ENCODE measurements at places on chromosomes 2 and 18.

GRCh38 chr2:29353403-29353991, 238.3 kb downstream of the CLIP4 start:
- no peak for DNase-seq

- DNase-seq, result no peak
Observed at GRCh38 chr18:22074282-22075070, 94.9 kb upstream of the GATA6 start.

GRCh38 chr18:70363861-70364260, 75.0 kb downstream of the SOCS6 start:
- no peak for DNase-seq

DNA sequence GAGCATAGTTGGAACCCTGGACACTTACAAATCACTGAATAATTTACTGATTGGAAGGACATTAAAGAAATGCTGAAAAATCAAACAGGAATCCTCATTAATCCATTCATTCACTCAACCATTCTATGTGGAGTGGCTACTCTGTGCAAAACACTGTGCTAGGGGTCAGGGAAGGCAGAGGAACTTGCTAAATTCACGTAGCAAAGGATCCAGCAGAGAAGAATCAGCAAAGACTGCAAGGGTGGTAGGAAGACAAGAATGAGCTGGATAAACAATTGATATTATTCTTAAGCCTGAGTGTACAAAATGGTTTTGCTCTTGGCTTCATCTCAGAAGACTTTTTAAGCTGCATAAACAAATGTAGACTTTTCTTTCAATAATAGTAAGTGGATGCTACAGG, 164.3 kb upstream of the CAVIN2 start:
- DNase-seq, result no peak

DNA sequence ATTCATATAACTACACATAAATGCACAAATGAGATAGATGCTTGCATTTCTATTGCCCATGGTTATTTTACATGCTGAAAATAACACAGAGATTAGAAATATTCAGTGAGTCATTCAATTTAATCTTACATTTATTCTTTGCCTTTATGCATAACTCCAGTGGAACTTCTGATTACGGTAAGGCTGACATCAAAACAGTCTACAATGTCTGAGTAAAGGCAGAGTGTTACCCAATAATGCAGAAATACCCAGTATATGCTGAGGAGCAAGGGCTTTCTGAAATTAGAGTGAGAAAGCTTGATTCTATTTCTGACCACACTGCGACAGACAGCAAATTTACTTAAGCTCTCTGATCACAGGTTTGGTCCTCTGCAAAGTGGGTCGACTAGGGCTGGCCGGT, 9.2 kb downstream of the NMI start:
- no peak for DNase-seq

GRCh38 chr2:111057721-111058120, 63.0 kb upstream of the BCL2L11 start:
- no peak for DNase-seq

GRCh38 chr2:200051611-200051945, 96.2 kb downstream of the MAIP1 start:
- no peak for DNase-seq

DNA sequence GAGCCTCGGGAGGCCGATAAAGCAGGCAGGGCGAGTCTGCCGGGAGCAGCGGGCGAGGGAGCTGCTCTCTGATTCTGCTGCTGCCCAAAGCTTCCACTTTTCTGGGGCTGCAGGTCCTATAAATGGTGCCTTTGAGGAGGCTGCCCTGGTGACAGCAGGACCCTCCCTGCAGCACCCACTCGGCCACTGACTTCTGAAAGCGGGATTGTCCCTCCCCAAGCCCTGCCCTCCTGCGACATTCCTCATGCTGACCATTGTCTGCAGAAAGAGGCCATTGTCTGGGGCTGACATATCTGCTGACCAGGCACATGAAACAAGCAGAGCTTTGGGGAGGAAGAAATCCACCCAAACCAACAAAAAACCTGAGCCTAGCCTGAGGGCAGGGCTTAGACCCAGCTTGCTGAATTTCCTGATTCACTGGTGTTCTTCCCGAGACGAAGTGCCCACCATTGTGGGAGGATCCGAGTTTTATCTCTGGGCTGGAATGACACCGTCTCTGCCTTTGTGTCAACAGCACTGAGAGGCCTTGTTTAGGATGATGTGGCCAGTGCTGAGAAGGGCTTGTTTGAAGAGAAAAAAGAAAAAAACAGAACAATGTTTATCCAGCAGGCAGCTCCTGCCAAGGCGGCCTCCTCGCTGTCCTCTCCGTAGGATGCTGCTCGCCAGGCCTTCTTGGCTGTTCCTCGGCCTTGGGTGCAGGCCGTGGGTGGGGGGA, 129.7 kb downstream of the MYCN start:
- no peak for DNase-seq

- DNase-seq, result no peak
Observed at GRCh38 chr2:120278901-120279300, 26.2 kb downstream of the RALB start.

- no peak for DNase-seq
Observed at GRCh38 chr18:77102259-77103040, 30.1 kb downstream of the MBP start.

GRCh38 chr2:20667151-20667530, 197 bp downstream of the GDF7 start:
- DNase-seq, result no peak

DNA sequence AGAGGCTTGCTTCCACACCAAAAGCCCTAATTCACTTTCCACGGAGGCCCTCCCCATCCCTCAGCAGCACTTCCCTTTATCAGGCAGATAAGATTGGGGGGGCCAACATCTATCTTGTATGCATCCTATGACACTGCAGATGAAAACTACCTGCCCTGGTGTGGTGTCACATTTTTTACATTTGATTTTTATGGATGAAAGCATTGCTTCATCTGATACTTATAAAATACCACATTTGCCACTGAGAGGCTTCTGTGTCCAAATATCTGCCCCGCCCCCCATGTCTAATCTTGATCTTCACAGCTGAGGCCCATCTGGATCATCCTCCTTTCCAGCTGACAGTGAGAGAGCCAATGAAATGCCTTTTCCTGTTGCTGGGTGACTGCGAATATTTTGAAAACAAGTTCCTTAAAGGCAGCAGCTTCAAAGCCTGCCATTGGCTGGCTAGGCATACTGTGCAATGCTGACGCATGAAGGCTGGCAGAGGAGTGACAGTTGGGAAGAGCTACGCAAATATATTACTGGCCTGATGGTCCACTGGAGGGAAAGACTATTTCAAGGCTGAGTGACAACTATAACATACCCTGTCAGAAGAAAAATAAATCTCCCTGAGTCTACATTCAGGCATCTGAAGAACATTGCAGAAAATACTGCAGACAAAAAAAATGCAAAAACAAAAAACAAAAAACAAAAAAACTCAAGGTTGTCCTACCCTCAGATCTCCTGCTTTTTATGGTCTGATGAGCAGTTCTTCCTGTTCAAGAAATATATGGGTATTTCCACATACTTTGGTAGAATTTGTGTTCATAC, 318.7 kb downstream of the PDE11A start:
- no peak for DNase-seq

GRCh38 chr18:35511833-35512232, 14.1 kb upstream of the INO80C start:
- DNase-seq, result no peak

DNA sequence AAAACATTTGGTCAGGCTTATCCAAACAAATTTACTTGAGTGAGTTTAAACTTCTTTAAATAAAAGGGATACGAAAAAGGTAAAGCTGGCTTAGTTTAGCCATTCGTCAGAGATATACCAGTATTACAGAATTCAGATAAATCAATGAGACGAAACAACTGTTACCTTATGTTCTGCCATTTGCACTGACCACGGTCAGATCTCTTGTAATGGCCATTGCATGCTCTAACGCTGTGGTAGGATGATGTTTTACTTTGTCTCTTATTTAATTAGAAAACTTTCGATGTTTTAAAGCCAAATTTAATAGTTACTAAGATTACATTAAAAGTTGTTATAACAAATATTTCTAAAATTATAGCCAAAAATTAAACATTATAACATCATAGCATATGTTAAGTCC, 1.5 kb downstream of the C18orf54 start:
- DNase-seq, result no peak

DNA sequence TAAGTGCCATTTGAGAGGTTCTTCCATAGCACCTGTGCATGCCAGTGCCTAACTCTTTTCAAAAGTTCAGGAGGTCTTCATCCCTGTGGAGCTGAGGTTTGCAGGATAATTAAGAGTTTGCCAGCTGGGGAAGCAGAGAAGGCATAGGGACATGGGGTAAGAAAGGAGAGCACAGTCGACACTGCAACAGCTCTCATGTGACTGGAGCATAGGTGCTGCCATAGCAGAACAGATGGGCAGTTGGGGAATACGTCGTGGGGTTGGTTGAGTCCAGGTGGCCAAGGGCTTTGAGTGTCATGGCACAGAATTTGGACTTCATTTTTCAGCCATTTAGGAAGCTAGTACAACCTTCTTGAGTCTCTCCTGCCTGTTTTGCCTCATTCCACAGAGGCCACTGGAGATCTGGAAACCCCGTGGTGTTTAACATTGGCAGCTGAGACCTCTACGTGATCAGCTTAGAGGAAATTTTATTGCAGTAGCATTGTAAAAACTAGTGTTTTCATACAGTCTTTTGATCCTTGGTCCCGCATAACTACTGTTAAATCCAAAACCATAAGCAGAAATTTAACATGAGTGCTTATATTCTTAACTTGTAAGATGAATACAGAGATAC, 65.1 kb downstream of the CRIM1 start:
- DNase-seq, result no peak

GRCh38 chr2:69060938-69061501, 48.0 kb downstream of the ANTXR1 start:
- DNase-seq, result no peak

DNA sequence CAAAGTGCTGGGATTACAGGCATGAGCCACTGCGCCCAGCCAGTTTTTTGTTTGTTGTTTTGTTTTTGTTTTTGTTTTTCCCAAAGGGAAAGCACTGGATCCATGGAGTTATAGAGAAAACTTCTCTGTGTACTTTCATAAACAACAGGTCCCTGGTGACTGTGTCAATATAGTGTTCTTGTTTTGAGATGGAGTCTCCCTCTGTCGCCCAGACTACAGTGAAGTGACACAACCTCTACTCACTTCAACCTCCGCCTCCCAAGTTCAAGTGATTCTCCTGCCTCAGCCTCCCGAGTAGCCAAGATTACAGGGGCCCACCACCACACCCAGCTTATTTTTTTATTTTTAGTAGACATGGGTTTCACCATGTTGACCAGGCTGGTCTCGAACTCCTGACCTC, 16.5 kb downstream of the USP34 start:
- DNase-seq, result no peak

- DNase-seq, result no peak
Observed at GRCh38 chr2:205775097-205775877, 93.0 kb downstream of the NRP2 start.

- DNase-seq, result no peak
Observed at GRCh38 chr18:8288472-8289195, 320.6 kb upstream of the RAB12 start.

GRCh38 chr2:136809998-136810397, 44.7 kb downstream of the THSD7B start:
- no peak for DNase-seq

GRCh38 chr2:4507661-4508060, 804.3 kb downstream of the DCDC2C start:
- no peak for DNase-seq

GRCh38 chr2:199329466-199329865, 128.3 kb downstream of the SATB2 start:
- no peak for DNase-seq

- no peak for DNase-seq
Observed at GRCh38 chr2:69797836-69798289, 31.6 kb upstream of the GMCL1 start.

- no peak for DNase-seq
Observed at GRCh38 chr2:60385648-60386047, 167.8 kb downstream of the BCL11A start.

DNA sequence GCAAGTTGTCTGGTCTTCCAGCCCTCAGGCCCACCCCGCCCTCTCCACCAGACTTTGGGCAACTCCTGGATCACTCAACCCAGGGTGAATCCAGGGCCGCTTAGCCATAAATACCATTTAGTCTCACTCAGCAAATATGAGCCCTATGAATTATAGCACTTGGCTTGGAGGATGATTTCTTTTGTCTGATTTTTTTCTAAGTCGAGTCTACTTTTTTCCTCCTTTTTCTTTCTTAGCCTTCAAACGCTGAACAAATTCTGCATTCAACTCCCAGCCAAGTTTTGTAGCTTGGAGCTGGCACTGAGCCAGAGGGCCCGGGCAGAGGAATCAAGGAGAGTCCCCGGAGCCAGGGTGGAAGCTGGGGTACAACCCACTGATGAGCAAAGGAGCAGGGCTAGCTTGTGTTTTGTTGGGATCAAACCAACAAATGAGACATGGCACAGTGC, 48.7 kb downstream of the SERTAD2 start:
- no peak for DNase-seq

DNA sequence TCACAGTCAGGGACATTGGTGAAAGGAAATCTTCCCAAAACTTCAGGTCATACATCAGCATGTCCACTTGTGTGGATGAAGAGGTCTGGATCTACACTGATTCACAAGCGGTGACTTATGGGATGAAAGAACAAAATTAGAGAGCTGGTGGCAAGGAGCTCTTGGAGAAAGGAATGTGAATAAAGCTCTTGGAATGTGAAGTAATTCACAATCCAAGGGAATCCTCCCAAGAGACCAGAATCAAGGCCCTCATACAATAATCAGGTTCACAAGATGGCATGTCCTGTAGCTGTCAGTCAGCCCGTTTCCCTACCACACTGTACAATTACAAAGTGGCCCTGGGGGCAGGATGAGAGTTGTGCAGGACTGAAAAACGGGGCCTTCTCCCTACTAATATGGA, 96.2 kb downstream of the MRPS9 start:
- no peak for DNase-seq

Measured in activated CD4-positive, CD25-positive, alpha-beta regulatory T cell (primary cell).